ENCODE measurements at places on chromosomes 13 and 19.
A peak's percentile ranks its signal among the peaks of the same experiment; 100 is the strongest.

GRCh38 chr13:113069861-113070805, 35.5 kb upstream of the F7 start:
- DNase-seq: no peak

GRCh38 chr19:38714354-38714778, 29.9 kb downstream of the CAPN12 start:
- no peak for DNase-seq

DNA sequence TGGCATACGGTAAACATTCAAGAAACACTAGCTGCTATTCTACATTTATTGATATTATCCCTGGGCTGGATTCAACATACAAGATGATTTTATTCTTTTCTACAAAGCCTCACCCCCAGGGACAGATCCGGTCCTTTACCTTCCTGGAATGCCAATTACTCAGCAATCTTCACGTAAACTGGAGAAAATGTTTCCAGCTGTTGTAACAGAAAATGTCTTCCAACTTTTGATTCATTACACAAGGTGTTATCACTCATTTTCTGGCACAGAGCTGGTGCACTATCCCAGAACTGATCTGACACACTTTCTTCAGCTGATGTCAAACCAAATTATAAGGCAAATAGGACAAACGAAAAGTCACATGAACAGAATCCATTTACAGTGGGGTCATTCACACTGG, 33.1 kb downstream of the DCLK1 start:
- DNase-seq: no peak

GRCh38 chr13:40770609-40770933, 419 bp downstream of the MRPS31 start:
- no peak for DNase-seq

- DNase-seq: no peak
Observed at GRCh38 chr13:109096101-109096500, 466.7 kb downstream of the MYO16 start.

DNA sequence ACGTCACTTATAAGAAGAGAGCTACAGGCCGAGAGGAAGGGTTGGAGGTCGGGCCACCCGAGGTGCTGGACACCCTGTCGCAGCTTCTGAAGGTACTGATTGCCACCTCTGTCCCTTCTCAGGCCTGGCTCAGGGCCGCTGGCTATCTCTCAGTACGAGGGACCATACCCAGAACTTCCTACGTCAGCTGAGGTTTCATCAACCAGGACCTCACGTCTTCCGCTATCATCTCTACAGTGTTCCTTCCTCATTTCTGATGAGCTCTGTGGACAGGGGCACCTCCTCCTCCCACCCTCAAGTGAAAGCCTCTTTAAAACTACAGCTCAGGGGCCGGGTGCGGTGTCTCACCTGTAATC, 58.2 kb upstream of the USE1 start:
- no peak for DNase-seq

- DNase-seq: peak; percentile 86
Observed at GRCh38 chr19:18436671-18437490, 1.1 kb downstream of the ISYNA1 start.

GRCh38 chr19:12987781-12988180, 7.5 kb upstream of the NFIX start:
- DNase-seq: no peak

DNA sequence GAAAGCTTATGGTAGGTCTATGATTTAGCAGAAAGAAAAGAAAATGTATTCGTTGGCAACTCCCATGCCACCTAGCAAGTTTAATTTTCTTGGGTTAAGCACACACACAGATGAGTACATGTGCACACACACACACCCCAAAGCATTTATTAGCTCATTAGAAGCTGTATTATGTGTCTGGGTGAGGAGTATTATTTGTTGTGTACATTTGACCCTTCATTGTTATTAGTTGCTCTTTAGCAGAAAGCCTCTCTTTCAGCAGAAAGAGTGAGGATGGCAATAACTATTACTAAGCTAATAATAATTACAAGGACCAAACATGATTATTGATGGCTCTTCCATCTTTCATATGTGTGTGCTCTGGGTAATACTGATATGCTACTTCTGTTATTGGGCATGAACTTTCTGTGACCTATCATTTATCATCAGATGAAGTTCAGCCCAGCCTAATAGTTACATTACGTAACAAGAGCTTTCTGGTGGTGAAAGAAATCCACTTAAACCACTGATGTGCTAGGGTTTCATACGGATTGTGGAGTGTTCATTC, 177.4 kb upstream of the OBI1 start:
- DNase-seq: no peak

DNA sequence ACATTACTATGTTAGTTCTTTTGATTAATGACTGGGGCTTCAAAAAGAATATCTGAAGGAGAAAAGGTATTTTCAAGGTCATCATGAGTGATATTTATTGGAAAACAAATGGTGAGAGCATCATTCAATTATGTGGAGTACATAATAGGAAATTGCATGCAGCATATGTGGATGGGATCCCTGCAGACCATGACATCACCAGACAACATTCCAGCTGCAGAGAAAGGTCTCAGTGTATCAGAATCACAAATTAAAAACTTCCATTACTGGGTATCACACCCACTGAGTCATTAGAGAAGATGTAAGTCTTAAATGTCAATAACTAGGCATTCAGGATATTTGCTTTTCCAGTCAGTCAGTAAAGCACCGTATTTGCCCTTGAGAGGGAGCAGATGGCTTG, 574.4 kb upstream of the SLC10A2 start:
- DNase-seq: no peak

DNA sequence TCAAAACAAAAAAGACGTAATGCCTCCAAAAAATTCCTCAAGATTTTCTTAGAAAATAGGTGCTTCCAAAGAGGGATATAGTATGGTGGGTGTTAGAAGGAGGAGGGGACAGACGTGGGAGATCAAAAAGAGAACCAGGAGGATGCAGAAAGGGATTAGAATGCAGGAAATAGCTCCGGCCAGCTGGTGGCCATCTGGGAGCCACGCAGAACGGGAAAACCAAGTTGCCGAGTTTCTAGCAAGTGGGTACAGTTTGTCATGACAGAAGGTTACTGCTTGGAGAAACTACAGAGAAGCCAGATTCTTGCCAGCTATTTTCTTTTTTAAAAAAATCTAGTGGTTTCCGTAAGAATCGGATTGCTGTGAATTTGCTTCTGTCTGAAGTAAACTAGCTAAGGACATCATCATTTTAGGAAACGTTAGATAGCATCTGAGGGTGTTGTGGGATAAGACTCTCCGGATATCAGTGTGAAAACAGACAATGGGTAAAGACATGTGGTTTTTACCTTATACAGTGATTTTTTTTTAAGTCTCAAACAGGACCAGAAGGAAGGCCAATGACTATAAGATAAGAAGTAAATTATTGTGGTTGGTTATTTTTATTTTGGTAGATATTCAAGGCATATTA, 104.9 kb downstream of the HSPH1 start:
- DNase-seq: no peak

DNA sequence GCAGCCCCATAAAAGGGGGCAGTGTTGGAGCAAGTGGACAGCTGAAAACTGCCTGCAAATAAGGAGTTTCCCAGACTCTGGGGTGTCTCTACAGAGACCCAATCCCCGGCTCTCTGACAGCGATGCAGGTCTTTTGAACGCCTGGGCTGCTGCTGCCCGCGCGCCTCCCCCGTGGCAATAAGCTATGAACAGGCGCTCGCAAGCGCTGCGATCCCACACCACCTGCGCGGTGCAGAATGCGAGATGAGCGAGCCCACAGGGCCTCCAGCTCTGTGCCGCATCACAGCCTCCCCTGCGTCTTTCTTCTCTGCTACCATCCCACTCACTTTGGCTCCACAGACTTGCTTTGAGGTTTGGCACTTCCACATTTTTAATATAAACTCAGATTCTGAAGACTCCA, 62.3 kb downstream of the KCTD15 start:
- no peak for DNase-seq

GRCh38 chr13:110646442-110647364, 31.4 kb downstream of the NAXD start:
- DNase-seq: no peak

- DNase-seq: no peak
Observed at GRCh38 chr13:27967203-27967735, 1.8 kb downstream of the CDX2 start.

DNA sequence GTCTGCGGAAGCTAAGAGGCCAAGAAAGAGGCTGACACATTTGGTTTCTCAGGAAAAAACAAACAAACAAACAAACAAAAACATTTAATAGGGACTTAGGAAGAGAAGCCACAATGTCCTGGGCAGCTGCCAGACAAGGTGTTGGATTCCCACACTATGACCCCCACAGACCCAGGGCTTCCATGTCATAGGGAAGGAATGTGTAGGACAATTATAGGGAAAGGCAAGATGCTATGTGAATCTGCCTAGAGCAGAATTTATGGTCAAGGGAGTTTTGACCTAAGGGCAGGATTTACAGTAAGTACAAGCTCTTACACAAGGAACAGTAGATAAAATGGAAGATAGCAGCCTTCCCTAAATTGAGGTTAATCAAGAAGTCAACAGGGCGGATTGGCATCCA, 9.1 kb upstream of the CDADC1 start:
- no peak for DNase-seq

- peak; percentile 17 for DNase-seq
Observed at GRCh38 chr13:41017817-41018601, 1.1 kb downstream of the ELF1 start.

- no peak for DNase-seq
Observed at GRCh38 chr19:45668342-45668871, 386 bp downstream of the GIPR start.

DNA sequence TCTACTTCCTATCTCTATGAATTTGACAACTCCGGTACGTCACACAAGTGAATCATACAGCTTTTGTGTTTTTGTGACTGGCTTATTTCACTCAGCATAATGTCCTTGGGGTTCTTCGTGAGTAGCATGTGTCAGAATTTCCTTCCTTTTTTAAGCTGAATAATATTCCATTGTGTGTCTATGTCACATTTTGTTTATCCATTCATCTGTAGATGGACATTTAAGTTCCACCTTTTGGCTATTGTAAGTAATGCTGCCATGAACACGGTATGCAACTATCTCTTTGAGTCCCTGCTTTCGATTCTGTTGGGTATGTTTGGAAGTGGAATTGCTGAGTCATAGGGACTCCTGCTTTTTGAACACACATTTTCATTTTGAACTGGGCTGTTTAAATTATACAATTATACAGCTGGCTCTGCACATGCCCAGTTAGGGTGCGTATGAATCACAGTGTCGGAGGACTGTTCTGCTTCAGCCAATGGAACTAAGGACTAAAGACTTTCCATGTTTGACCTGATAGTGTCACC, 43.0 kb upstream of the C13orf42 start:
- peak; percentile 78 for DNase-seq

DNA sequence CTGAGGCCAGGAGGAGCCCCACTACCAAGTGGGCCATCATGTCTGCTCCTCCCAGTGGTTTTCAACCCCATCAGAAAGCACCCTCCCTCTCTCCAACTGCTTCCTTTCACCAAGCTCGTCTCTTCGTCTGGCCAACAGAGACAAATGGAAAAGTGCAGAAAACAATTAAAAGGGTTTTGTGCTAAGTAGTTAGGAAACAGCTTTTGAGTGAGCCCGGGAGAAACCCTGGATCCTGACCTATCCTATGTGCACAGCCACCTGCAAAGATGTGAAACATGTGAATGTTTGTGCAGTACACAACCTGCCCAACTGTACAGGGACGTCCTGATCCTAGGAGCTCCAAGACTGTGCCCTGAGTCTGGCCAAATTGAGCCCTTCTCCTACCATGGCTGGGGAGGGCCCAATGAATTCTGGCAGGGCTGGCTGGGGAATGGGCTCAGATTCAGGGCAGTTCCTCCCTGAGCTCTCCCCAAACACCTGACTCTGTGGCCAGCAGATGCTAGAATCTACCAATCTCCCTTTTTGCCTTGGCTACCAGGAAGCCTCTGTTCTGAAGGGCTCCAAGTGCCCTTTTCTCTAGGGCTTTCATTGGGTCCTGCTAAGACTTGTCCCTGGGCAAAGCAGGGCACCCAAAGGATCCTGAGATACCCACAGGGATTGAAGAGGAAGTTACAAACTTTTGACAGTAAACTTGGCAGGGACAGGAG, 7.9 kb downstream of the TLE5 start:
- no peak for DNase-seq

DNA sequence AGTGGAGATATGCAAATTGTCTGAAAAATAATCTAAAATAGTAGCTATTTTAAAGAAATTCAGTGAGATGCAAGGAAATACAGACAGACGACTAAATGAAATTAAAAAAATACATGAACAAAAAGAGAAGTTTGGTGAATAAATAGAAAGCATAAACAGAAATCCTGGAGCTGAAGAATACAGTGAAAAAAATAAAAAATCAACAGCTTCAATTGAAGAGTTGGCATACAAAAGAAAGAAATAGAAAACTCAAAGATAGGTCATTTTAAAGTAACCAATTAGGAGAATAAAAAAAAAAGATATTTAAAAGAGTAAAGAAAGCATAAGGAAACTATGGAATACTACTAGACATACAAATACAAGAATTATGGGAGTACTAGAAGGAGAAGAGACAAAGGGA, 2191.5 kb upstream of the PCDH20 start:
- DNase-seq: no peak

DNA sequence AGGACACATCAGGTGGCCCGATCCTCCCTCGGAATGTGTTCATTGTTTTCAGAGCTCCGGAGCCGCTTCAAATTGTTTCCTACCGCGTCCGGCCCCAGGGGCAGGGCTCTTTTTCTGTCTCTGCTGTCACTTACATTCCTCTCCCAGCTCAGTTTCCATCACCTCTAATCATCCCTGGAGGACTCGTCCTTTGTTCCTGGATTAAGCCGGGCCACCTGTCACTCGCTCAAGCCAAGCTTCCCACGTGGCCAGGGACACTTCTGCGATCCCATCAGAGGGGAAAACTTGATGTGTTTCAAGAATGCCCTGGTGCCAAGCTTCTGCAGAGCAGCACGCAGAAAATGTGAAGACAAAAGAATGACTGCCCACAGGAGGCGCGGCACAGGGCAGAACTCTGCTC, 13.5 kb downstream of the IL17D start:
- DNase-seq: no peak

GRCh38 chr19:623974-624373, 9.4 kb downstream of the POLRMT start:
- no peak for DNase-seq

- no peak for DNase-seq
Observed at GRCh38 chr13:91242652-91243051, 104.8 kb upstream of the MIR17HG start.

DNA sequence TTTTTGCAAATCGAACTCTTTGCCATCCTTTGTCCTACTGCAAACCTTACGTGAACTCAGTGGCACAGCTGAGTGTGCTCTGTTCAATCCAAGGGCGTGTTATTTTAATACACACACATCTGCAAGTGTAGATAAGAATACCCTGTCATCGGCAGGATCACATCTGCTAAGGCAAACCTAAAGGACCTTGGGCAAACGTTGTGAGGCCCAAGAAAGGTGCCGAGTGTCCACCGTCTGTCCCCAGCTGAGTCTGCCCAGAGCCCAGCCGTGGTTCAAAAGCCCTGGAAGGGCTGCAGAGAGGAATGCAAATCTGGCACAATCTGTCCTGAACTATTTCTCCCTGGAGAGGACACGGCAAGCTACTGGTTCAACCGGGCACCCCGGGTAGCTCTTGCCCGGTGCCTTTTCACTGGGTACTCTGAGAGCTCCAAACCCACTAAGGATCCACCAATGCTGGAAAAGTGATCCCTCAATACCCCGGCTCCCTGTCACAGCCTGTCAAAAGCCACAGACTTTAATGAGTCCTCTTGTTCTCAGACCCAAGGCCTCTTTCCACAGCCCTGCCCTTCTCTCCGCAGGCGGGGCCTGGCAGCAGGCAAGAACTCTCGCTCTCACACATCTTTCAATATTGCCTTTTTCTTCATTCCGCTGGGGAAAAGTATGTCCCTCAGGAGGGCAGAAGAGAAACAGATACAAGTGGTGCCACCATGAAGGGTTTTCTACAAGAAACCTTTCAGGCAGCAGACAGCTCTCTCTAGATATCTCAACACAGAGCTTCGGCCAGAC, 17.0 kb downstream of the SLC7A1 start:
- DNase-seq: peak; percentile 55
